ENCODE measurements at places on chromosomes 16 and 17. TPM values are rescaled to one million over a fixed set of nuclear protein-coding genes. Genes with fewer than 3 reads are reported as not detected.

The DPEP2 gene
- not detected for total RNA-seq

The CLEC19A gene
- total RNA-seq, result not detected

- H3K36me3 ChIP-seq, result no peaks in the 10 kb centered on the region
- H3K27me3 ChIP-seq, result no peaks in the 10 kb centered on the region
- no peaks in the 10 kb centered on the region for H3K4me1 ChIP-seq
- no peak overlapping the region for H3K4me3 ChIP-seq
- H3K27ac ChIP-seq, result no peak overlapping the region
Observed at GRCh38 chr17:33837281-33837680, 417.8 kb upstream of the CCL2 start.

GRCh38 chr16:24075302-24075701 lies 180.8 kb upstream of the CACNG3 start:
- no peak overlapping the region for H3K4me3 ChIP-seq
- no peaks in the 10 kb centered on the region for H3K4me1 ChIP-seq
- no peaks in the 10 kb centered on the region for H3K27me3 ChIP-seq
- no peak overlapping the region for H3K27ac ChIP-seq

DNA sequence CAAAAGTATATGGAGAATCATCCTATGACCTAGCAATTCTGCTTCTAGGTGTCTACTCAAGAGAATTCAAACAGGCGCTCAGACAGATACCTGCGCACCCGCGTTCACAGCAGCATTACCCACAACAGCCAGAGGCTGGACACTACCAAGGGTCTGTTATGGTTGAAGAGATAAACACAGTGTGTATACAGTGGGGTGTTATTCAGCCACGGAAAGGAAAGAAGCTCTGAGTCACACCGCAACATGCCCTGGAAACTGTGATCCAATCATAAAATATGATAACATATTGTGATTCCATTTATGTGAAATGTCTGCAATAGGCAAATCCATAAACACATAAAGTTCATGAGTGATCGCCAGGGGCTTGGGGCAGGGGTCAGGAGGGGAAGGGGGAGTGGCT lies 18.0 kb upstream of the JPH3 start:
- peak; percentile 48 for DNase-seq
- H3K27ac ChIP-seq, result peak overlapping the region; percentile 98
- peaks cover 55% of the 10 kb centered on the region for H3K4me1 ChIP-seq
- no peak overlapping the region for H3K4me3 ChIP-seq
- no peaks in the 10 kb centered on the region for H3K36me3 ChIP-seq

GRCh38 chr17:57622683-57623433 lies 122.2 kb downstream of the CCDC182 start:
- H3K4me3 ChIP-seq, result no peak overlapping the region
- H3K4me1 ChIP-seq, result peaks cover 46% of the 10 kb centered on the region
- no peaks in the 10 kb centered on the region for H3K36me3 ChIP-seq
- no peaks in the 10 kb centered on the region for H3K27me3 ChIP-seq
- DNase-seq, result peak; percentile 96

Data from SJSA1 (cell line).